GM10248 (cell line): ENCODE measurements at places on chromosomes 3 and 15.
A peak's percentile ranks its signal among the peaks of the same experiment; 100 is the strongest.

DNA sequence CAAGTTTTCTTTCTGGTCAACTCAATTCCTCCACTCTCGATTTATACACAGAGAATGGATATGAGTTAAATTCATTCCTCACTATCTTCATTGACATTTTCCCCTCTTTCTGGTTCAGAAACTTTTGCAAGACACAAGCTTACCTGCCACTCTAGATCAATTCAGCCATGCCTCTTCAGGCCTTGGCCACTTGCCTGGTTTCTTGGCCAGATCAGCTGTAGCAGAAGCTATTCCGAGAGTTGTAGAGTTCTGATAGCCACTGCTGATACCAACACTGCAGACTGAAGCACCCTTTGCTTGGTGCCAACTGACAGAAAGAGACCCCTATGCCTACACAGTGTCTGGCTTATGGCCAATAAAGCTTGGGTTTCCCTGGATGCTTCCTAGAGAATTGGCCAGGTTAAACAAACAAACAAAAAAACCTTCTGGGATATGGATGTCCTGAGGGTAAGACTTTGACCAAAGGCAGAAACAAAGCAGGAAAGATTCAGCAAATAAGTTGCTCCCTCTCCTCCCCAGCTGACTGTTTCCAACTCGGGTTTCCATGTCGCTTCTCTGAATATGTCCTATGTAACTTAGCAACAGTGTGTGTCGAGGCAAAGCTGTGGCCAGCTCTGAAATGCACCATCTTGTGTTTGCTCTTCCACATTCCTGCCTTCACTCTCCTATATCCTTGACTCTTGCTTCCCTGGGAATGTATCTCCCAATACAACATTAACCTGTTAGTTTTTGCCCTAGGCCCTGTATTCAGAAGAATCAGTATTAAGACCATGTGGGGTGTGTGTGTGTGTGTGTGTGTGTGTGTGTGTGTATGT, 521.6 kb downstream of the EPHA3 start:
- no peak for DNase-seq

DNA sequence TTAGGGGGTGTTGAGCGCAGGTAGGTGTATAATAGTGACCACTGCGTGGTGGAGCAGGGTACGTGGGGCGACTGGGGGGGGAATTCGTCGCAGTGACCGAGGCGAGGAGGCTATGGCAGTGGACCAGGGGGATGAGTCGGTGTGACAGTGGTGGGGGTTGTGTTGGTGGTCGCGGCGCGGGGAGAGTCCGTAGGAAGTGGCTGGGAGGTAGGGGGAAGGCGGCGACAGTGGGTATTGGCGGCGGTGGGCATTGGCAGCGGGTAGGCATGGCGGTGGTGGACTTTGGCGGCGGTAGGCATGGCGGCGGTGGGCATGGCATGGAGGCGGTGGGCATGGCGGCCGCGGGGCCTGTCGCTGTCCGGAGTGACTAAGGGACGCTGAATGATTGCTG, 739 bp downstream of the SNRPN start:
- peak; percentile 7 for DNase-seq

DNA sequence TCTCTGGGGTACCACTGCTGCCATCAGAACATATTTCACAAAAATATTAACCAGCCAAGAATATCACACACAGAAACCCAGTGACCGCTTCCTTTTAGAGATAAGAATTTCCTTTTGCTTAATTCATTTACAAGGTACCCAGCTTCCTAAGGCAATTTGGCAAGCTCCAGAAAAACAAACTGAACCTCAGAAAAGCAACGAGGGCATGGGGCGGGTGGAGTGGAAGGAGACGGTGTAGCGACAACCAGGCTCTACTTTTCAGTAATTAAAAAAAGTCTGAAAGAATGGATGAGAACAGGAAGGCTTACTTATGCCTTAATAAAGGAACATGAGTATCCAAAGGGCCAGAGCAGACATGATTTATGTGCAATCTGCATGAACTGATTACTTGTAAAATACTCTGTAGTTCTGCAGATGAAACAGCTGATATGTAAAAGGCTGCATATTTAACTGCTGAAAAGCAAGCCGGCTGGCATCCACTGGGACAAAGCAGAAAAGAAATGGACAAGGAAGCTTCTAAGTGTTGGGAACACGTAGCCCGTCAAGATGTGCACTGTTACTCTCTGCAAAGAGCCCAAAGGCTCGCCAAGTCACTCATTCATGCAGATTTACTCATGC, 18.6 kb downstream of the RFTN1 start:
- no peak for DNase-seq

DNA sequence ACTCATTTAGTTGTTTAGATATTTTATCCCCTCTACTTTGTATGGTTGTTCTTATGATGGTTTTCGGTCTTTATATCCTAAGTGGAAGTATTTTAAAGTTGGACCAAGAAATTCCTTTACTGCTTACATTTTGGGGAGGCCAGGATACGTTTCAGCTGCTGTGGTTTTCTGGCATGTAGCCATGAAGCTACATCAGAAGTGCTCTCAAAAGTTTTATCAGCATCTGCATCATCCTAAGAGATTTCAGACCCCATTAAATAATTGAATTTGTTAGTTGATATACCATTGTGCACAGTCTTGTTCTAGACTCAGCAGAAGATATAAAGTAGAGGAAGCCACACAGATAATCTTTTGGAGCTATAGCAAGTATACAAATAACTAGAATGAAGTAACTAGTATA, 50.1 kb upstream of the SKOR1 start:
- DNase-seq = no peak

DNA sequence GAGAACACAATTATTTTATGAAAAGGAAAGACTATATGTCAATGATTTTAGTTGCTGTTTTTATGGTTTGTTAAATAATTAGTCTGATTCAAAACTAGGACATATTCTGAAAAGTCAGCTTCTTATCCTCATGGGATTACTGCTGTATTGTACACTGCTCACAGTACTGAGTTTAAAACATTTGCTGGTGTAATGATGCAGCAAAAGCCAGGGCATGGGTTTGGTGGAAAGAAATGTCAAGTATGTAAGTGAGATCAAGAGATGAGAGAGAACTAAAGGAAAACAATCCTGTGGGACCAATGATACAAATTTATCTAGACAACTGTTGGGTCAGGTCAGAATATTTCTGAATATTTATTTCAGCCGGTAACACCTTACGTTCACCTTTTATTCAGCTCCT, 210.1 kb upstream of the ARHGEF26 start:
- DNase-seq = no peak

DNA sequence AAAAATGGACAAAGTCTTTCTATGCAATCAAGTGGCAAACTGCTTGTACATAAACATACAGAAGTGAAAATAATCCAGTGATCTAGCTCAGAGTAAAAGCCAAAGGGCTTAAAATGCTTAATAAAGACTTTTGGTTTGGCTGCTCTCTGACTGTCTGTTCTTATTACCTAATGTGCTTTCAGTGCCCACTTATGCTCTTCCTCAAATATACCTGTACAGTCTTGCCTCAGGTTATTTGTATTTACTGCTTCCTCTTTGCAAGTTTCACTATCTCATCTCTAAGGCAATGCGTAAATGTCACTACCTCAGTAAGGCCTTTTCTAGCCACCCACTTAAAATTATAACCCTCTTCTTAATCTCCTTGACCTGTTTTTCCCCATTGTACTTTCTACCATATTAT, 171.8 kb downstream of the EPHA6 start:
- DNase-seq = no peak

- no peak for DNase-seq
Observed at GRCh38 chr3:59192473-59192872, 142.6 kb upstream of the CFAP20DC start.

DNA sequence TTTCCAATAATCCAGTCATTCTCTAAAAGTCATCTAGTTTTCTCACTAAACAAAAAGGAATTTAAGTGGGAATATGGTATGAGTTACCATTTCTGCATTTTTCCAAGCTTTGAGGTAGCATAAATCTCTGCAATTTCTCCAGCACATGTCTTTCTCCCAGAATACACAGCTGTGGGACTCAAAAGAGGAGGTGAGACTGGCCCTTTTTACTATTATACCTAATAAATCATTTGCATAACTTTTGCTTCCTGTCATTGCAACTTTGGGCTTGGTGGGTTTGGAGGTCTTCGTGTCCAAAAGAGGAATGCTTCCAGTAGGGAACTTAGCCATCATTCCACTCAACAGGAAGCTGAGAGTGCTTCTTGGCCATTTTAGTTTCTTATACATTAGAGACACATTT, 94.8 kb downstream of the FMN1 start:
- DNase-seq = no peak

DNA sequence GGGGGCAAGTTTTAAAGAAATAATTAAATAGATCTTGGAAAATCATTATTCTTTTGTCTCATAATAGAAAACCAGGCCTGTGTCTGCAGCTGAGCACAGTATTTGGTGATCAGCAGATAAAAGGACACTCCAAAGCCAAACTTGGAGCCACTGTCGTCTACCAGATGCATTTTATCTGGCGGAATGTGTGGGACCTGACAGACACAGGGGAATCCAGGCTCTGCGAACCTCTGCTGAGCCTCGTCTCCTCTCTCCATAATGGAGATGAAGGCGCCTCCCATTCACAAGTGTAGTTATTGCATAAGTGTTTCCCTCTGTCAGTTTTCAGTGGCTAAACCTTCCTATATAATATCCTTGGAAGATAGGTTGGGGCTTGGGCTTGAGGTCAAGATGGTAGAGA, 42.1 kb downstream of the EEFSEC start:
- no peak for DNase-seq

DNA sequence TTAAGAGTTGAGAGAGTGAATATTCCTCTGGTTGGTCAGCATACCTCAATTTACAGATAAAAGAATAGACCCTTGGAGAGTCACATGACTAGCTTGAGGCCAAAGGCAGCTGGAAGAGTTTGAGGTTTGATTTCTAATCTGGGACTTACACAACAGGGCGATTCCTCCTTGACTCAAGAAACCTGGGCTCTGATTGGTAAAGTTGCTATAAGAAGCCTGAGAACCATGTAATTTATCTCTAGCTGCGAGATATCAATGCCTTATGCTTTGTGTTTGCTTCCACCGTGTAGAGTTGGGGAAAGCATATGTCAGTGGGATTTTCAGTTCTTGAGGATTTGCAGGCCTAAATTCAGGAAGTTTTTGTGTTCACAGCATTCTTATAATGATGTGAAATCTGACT, 206.0 kb downstream of the KLHL25 start:
- no peak for DNase-seq

GRCh38 chr3:58037141-58037910, 29.1 kb downstream of the FLNB start:
- no peak for DNase-seq

- DNase-seq = no peak
Observed at GRCh38 chr3:144557515-144557914, 585.9 kb downstream of the DIPK2A start.

DNA sequence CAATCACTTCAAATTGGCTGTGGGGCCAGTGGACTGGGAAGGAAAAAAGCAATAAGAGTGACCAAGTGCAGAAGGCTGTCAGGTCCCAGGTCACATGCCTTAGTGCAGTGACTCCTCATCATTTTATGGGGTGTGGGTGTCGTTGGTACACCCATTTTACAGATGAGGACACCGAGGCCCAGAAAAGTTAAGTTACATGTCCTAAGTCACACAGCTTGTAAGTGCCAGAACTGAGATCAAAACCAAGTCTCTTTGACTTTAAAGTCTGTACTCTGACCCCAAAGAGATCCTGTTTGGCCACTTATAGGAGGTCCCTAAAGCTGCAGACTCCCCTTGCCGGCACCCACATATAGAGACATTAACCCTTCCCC, 63.0 kb upstream of the POLG start:
- DNase-seq = no peak

DNA sequence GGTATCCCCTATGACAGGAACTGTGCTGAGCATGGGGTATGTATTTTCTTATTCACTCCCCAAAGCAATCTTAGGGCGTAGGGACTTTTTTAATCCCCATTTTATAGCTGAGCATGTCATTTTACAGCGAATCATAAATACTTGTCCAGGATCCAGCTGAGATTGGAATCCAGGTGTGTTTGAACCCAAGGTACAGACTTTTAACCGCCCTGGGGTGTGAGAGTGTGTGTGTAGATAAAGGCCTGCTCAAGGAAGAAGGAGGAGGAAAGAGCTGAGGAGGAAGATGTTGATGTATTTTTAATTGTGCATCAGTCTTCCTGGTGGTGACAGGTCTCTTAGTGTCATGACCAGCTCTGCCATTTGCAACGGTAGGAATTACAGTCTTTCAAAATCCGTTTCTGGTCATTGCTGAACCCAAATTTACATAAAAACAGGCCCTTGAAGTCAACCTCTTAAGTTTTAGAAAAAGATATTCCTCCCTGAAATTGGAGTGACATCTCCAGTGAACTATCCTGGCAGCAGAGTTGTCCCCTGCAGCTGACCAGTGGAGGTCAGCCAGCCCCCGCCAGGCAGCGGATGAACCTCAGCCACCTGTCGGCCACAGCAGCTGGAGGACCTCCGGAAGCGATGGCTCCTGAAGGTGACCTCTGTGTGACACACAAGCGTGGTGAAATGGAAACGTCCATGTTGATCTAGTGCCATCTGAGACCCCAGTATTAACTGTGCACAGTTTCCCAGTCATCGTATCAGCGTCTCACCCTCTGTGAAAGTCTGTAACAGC, 92.8 kb upstream of the MITF start:
- DNase-seq = no peak

GRCh38 chr3:8712045-8712907, 21.3 kb upstream of the CAV3 start:
- DNase-seq = no peak

GRCh38 chr3:187648177-187648576, 22.0 kb downstream of the SST start:
- DNase-seq = peak; percentile 8

DNA sequence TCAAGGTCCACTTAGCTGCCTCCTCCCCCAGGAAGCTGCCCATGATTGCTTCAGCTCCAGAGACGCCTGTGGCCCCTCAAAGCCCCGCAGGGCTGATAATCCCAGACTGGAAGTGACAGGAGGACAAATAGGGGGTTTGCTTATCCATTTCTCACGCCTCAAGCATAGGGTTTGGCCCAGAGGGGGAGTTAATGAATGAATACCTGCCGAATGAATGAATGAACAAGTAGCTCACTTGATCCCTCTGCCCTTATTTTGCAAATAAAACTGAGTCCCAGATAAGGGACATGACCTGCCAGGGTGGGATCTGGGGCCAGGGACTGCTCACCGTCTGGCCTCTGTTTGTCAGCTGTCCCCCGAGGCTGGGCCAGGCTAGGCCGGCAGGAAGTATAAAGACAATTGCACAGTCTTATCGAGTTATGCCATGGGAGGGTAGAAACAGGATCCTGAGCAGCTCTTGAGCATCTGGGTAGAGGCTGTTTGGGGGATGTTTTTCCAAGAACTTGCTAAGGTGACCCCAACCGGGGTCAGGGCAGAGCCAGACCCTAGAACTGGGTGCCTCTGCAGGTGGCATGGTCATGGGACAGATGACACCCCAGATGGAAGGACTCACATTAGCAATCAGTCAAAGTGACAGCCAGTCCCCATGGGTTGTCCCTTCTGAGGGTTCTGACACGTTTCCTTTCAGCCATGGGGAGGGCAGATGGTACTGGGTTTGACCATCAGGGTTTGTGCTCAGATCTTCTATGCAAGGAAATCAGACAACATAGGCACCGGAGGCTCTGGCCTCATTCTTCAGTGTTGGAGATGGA, 45.0 kb downstream of the IQSEC1 start:
- DNase-seq = no peak
